ENCODE measurements at places on chromosomes 11 and 22. TPM values are rescaled to one million over a fixed set of nuclear protein-coding genes. Genes with fewer than 3 reads are reported as not detected.

DNA sequence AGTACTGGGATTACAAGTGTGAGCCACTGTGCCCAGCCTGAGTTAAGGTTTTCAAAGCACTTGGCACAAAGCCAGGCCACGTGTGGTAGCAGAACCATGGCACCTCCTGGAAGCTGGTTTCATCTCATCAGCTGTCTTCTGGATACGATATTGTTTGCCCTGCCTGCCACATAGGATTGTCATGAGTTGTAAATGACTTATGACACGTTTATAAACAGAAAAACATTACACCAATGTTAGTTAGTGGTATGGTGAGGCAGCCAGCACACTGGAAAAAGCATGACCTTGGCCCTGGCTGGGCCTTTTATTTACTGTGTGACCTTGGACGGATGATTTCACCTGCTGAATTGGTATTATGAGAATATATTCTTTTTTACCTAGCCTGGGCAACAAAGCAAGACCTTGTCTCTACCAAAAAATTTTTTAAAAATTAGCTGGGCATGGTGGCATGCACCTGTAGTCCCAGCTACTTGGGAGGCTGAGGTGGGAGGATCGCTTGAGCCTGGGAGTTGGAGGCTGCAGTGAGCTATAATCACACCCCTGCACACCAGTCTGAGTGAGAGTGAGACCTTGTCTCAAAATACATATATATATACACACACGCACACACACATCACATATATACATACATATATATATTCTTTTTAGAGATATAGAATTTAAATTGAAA lies 24.0 kb upstream of the MYH9 start:
- H3K4me1 ChIP-seq, result no peaks in the 10 kb centered on the region
- peaks cover 4% of the 10 kb centered on the region for H3K36me3 ChIP-seq
- H3K27ac ChIP-seq, result no peak overlapping the region
- no peak for DNase-seq
- H3K27me3 ChIP-seq, result no peaks in the 10 kb centered on the region

DNA sequence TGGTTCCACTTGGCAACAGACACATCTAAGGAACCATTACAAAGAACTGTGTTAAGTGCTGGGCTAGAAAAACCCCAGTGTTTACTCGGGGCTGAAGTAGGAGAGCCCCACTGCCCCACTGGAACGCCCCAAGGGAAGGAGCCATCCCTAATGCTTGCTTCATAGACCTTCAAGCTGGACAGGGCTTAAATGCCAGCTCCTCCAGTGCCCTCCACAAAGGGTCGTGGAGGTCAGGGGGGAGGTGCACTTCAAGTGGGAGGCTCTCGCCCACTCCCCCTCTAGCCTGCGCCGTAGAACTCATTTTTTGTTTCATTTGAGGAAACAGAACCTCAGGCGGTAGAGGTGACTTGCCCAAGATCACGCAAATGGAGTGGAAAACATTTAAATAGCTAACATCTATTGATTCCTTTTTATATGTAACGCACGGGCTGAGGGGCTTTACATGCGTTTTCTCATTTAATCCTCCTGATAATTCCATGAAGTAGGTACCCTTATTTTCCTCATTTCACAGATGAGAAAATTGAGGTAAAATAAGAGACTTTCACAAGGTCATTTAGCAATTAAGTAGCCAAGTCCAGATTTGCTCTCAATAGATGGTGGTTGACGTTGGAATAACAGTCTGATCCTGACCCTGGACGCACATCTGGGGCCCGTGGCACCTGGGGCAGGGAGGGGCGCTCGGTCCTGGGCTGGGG lies 545 bp upstream of the ZDHHC13 start:
- no peak for DNase-seq
- no peak overlapping the region for H3K27ac ChIP-seq
- H3K27me3 ChIP-seq, result peaks cover 22% of the 10 kb centered on the region
- H3K4me3 ChIP-seq, result peak overlapping the region; percentile 94

DNA sequence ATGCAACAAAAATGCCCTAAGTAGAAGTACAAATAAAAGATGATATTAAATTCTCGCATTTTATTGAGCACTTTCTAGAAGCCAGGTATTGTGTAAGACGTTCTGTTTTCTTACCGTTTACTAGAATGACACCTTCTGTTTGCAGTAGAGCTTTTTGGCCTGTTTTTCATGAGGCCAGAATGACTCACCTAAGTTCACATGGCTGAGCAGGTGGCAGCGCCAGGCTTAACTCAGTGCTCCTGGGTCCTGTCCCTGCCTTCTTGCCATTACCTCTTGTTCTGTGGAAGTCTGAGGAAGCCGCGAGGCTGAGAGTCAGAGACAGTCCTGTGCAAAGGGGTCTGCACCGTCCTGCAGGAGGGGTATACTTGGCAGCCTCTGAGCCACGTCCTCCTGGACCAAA lies 113.8 kb downstream of the ATXN10 start:
- DNase-seq, result no peak
- peaks cover 35% of the 10 kb centered on the region for H3K4me1 ChIP-seq
- H3K36me3 ChIP-seq, result no peaks in the 10 kb centered on the region
- H3K4me3 ChIP-seq, result no peak overlapping the region
- H3K27me3 ChIP-seq, result no peaks in the 10 kb centered on the region
- peak overlapping the region; percentile 49 for H3K27ac ChIP-seq

- H3K27ac ChIP-seq, result no peak overlapping the region
- no peak overlapping the region for H3K4me3 ChIP-seq
- H3K4me1 ChIP-seq, result no peaks in the 10 kb centered on the region
Observed at GRCh38 chr11:129418039-129418438, 42.4 kb downstream of the BARX2 start.

CRYBA4 gene
- not detected for total RNA-seq

DNA sequence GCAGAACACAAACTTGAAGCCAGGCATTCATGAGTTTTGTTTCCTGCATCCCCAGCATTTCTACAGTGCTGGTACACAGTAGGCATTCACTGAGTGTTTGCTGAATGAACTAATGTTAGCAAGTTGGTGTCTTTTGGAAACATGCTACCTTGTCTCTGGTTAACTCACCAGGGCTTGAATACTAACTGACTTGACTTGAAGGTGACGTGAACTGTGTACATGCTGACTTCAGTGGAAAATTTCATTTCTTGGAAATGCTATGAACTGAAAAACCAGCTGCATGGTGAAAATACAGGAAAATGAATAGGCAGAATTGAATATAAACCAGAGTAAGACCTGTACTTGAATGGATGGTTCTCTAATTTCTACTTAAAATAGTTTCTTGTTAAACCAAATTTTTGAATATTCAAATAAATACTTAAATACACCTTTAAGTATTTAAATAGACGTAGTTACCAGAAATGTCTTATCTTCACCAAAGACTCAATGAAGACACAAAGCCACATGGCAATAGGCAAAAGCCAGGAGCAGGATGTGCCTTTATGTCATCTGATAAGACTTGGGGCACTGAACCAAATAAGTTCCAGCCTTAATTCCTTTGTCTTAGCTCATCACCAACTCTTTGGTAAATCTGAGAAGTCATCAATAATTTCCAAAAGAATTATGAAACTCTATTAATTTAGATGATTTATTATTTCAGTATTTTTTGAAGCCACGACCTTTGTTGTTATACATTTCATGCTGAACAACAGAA lies 39.7 kb upstream of the POU2AF2 start:
- no peak overlapping the region for H3K4me3 ChIP-seq
- DNase-seq, result no peak
- H3K4me1 ChIP-seq, result peaks cover 11% of the 10 kb centered on the region
- H3K27ac ChIP-seq, result peak overlapping the region; percentile 53

GRCh38 chr11:12769834-12770345 lies 95.7 kb downstream of the TEAD1 start:
- peak overlapping the region; percentile 88 for H3K27ac ChIP-seq
- peaks cover 10% of the 10 kb centered on the region for H3K36me3 ChIP-seq
- no peaks in the 10 kb centered on the region for H3K27me3 ChIP-seq
- DNase-seq, result no peak

SPON1 gene
- total RNA-seq, result 0.72 TPM

DGCR6 gene
- total RNA-seq, result 0.59 TPM

DNA sequence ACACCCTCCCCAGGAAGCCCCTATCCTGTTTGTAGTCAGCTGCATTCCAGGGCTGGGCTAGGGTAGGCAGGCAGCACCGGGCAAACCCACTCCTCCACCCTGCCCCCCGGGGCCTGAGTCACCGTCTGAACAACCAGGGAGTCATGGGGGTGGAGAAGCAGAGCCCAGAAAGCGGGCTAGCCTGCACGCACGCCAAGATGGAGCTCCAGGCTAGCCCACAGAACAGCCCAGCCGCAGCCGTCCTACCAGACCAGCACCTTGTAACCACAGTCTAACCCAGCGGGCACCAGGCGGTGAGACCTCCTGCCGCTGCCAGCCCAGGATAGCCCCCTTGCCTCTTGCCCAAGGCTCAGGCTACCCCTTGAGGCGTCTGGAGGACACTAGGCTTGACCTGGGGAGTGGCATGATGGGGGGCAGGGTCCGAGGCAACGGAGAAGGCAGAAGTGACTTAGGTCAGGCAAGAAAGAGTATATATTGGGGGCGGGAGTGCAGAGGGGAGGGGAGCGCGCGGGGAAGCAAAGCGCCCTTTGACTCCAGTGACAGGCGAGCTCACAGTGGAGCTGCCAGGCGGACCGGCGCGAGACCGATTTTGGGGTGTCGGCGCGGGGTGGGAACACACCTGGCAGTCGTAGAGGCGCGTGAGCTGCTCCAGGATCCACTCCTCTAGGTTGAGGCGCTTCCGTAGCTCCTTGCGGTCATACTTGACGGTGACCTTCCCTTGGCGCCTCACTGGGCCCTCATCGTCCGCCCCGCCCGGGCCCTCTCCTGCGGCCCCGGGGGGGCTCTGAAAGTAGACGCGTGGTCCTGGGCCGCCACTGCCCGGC lies 734 bp downstream of the PPP1R14B start:
- peak; percentile 100 for DNase-seq
- H3K4me1 ChIP-seq, result peaks cover 30% of the 10 kb centered on the region
- peaks cover 15% of the 10 kb centered on the region for H3K36me3 ChIP-seq
- no peaks in the 10 kb centered on the region for H3K27me3 ChIP-seq
- peak overlapping the region; percentile 97 for H3K4me3 ChIP-seq

ELF5 gene
- not detected for total RNA-seq

DNA sequence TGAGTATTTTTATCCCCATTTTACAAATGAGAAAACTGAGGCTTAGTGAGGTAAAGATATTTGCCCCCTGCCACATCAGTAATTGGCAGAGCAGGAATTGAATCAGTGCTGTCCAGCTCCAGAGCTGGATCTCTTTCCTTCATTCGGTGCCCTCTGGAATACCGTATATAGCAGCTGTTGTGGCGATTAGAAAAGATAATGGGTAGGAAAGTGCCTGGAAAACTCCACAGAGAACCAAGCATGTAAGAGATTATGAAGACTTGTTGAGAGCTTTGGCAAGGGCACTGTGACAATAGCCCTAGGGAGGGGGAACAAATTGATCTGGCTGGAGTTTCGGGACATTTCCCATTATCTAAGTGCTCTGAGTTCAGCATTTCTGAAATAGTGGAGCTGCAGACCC lies 82.5 kb upstream of the TEAD1 start:
- no peaks in the 10 kb centered on the region for H3K27me3 ChIP-seq
- H3K4me1 ChIP-seq, result peaks cover 13% of the 10 kb centered on the region
- H3K4me3 ChIP-seq, result no peak overlapping the region
- H3K27ac ChIP-seq, result no peak overlapping the region

GRCh38 chr22:49476800-49477400 lies 350.8 kb downstream of the BRD1 start:
- H3K27ac ChIP-seq, result no peak overlapping the region
- H3K27me3 ChIP-seq, result no peaks in the 10 kb centered on the region
- no peak for DNase-seq

DNA sequence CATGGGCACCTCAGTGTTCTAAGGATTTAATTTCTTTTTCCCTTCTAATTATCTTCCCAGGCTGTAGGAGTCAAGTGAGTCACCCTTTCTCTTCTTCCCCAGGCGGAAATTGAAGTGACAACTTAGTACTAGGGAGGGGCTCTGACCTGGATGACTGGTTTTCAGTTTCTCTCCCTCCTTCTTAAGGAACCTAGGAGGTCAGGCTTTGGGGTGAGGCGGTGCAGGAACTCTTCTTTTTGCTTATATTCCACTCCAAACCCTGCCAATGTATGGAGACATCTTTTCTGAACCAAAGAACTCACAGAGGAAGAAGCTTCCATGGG lies 12.6 kb downstream of the ZDHHC5 start:
- H3K27ac ChIP-seq, result peak overlapping the region; percentile 30
- H3K27me3 ChIP-seq, result no peaks in the 10 kb centered on the region
- H3K36me3 ChIP-seq, result peaks cover 38% of the 10 kb centered on the region

GRCh38 chr22:41531715-41532477 lies 12.4 kb downstream of the POLR3H start:
- DNase-seq, result peak; percentile 42
- H3K27me3 ChIP-seq, result no peaks in the 10 kb centered on the region

GRCh38 chr11:62850911-62851806 lies 11.8 kb upstream of the WDR74 start:
- peaks cover 37% of the 10 kb centered on the region for H3K36me3 ChIP-seq
- H3K27me3 ChIP-seq, result no peaks in the 10 kb centered on the region
- H3K4me1 ChIP-seq, result peaks cover 26% of the 10 kb centered on the region
- no peak for DNase-seq

DNA sequence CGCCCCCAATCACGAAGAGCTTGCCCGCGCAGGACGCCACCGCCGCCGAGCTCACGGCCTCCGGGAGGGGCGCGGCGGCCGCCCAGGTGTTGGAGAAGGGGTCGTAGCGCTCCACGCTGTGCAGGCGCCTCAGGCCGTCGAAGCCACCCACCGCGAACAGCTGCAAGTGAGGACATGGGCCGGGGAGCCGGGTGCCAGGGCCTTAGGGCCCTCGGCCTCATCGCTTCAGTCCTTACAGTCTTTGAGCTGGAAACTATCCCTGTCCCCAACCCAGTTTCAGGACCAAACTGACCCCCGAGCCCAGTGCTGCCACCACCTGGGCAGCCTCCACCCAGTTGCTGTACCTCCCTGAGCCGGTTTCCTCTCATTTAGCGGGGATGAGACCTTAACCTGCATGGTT lies 7.6 kb downstream of the KLHL35 start:
- no peak overlapping the region for H3K4me3 ChIP-seq
- peaks cover 3% of the 10 kb centered on the region for H3K4me1 ChIP-seq
- H3K27me3 ChIP-seq, result peaks cover 12% of the 10 kb centered on the region
- peaks cover 17% of the 10 kb centered on the region for H3K36me3 ChIP-seq
- DNase-seq, result peak; percentile 88

GRCh38 chr11:105070306-105070705 lies 25.2 kb upstream of the CARD16 start:
- H3K4me1 ChIP-seq, result no peaks in the 10 kb centered on the region
- H3K4me3 ChIP-seq, result no peak overlapping the region
- H3K36me3 ChIP-seq, result no peaks in the 10 kb centered on the region
- no peak overlapping the region for H3K27ac ChIP-seq
- no peak for DNase-seq

- no peaks in the 10 kb centered on the region for H3K36me3 ChIP-seq
- H3K4me1 ChIP-seq, result peaks cover 25% of the 10 kb centered on the region
- H3K27ac ChIP-seq, result no peak overlapping the region
- no peak for DNase-seq
- H3K27me3 ChIP-seq, result peaks cover 46% of the 10 kb centered on the region
Observed at GRCh38 chr11:128689591-128689947, 4.3 kb upstream of the FLI1 start.

HSPB2 gene
- total RNA-seq, result 2.1 TPM

NCAM1 gene
- 2.2 TPM for total RNA-seq

GRCh38 chr11:61731952-61732675 lies 20.3 kb upstream of the MYRF start:
- peaks cover 21% of the 10 kb centered on the region for H3K36me3 ChIP-seq
- H3K27ac ChIP-seq, result peak overlapping the region; percentile 30

All from osteoblast (primary cell).